Left renal cortex interstitium (tissue), 4 donors: ENCODE measurements at places on chromosomes 5 and 9.

GRCh38 chr5:128081111-128081851 is 2.3 kb upstream of the SLC12A2 start:
- DNase-seq, result no peak

DNA sequence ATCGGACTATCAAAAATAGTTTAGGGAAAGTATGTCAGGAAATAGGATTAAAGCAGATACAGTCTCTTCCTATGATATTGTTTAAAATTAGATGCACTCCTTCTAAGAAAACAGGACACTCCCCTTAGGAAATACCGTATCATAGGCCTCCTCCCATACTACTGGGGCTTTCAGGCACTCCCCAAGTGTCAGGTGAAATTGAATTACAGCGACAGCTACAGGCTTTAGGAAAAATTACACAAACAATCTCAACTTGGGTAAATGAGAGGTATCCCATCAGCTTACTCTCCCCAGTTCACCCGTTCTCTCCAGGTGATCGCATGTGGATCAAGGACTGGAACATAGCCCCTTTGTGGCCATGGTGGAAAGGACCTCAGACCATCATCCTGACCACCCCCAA is 110.4 kb upstream of the EPB41L4A start:
- no peak for DNase-seq

DNA sequence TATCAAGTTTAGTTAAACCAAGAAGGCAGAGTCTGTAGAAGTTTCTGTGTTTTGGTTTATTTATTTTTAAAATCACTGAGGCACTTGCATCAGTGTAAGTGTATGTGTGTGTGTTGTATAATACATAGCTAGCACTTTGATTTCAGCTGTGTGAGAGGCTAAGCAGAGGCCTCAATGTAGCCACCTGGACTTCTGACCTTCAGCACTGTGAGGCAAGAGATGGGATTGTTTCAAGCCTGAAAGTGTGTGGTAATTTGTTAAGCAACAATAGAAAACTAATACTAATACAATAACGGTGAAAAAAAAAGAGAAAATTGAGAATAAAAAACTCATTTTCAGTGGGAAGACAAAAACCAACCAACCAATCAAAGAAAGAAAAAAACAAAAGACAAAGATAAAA is 327.3 kb downstream of the CDH18 start:
- DNase-seq, result no peak

- no peak for DNase-seq
These were observed 73.6 kb upstream of the SUSD1 start for GRCh38 chr9:112248722-112249121.

GRCh38 chr5:57249265-57249874 is 75.5 kb downstream of the GPBP1 start:
- no peak for DNase-seq

GRCh38 chr5:172085738-172086137 is 79.3 kb upstream of the FBXW11 start:
- no peak for DNase-seq

GRCh38 chr5:138625134-138625533 is 49.9 kb upstream of the HSPA9 start:
- no peak for DNase-seq

- no peak for DNase-seq
These were observed 88.9 kb downstream of the SNCAIP start for GRCh38 chr5:122400938-122401337.

- DNase-seq, result no peak
These were observed 6.8 kb downstream of the NNT start for GRCh38 chr5:43609752-43610151.

- no peak for DNase-seq
These were observed 284.5 kb upstream of the NUDT12 start for GRCh38 chr5:103847060-103847459.

GRCh38 chr5:100647461-100648230 is 112.5 kb downstream of the FAM174A start:
- peak; percentile 81 for DNase-seq

- no peak for DNase-seq
These were observed 228.7 kb downstream of the YTHDC2 start for GRCh38 chr5:113742176-113742575.

DNA sequence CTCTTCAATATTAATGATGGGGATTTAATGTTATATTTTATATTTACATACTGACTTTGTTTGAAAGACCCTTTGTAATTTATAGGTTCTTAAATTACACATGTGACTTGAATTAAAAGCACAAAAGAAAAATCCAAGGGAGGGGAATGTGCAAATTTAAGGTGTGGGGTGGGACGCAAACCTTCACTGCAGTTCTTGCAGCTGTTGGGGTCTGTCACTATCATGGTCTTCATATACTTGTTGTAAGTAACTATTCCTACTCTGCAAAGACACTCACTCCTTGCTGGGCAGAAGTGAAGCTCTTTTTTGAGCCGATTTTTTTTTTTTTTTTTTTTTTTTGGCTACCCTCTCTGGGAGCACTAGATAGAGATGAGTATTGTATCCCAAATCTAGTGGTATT is 505.3 kb downstream of the ARHGEF28 start:
- DNase-seq, result no peak

DNA sequence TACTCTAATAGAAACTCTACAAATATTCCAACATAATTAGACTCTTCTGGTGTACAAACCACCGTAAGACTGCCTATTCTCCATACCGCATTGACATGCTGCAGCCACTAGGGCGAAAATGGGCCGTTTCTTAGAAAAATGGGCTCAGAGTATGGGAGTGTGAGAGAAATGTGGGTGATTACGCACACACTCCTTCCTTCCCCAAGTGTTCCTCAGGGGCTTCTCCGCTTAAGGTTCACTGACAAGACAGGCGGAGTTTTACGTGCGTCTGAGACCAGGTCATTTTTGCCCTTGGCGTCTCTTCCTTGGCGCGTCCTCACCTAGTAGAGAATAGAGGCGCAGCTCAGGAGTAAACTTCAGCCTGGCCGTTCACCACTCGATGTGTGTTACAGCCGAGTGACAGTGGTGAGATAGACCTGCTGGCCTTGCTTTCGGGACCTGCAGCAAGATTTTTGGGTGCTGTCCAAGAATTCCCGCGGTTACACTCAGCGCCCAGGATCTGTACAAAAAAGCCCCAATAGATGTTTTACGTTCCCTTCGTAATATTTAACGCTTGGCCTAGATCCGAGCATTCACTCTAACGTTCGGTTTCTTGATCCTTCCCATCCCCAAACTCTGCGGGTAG is 1.8 kb upstream of the NTRK2 start:
- DNase-seq, result peak; percentile 67

DNA sequence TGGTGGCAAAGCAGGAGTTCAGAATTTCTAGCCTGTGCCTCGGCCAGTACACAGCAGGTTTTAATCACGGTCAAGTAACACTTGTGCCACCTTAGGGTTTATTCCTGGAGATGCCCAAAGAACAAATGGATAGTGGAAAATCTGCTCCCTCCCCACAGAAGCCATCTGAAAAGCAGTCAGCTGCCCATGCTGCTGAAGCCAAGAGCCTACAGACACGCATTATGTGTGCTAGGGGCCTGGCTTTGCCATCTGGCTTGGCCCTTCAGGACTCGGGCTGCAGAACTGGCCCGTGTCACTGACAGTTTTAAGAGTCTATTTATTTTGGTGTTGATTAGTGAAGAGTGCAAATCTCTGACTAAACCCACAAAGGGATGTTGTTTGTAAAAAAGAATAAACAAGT is 11.1 kb downstream of the ARSB start:
- no peak for DNase-seq

GRCh38 chr5:143105216-143105905 is 298.1 kb downstream of the NR3C1 start:
- DNase-seq, result no peak
